ENCODE measurements at places on chromosomes 11 and 22.

DNA sequence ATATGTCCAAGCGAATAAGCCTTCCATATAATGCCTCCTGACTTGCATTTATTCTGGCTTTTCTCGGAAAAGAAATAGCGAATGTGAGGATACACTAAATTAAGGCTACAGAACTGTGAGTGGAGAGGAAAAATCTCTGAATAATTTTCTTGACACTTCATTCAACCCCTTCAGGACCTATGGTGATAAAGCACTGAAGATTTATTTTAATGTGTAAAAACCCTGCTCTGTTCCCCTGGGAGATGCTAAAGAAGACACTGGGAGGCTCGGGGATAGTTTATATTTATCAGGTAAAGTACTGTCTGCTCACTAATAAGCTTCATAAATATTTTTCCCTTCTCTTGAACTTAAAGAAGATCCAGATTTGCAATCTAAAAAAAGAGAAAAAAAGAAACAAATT is 895.8 kb downstream of the OPCML start:
- no peak for DNase-seq

DNA sequence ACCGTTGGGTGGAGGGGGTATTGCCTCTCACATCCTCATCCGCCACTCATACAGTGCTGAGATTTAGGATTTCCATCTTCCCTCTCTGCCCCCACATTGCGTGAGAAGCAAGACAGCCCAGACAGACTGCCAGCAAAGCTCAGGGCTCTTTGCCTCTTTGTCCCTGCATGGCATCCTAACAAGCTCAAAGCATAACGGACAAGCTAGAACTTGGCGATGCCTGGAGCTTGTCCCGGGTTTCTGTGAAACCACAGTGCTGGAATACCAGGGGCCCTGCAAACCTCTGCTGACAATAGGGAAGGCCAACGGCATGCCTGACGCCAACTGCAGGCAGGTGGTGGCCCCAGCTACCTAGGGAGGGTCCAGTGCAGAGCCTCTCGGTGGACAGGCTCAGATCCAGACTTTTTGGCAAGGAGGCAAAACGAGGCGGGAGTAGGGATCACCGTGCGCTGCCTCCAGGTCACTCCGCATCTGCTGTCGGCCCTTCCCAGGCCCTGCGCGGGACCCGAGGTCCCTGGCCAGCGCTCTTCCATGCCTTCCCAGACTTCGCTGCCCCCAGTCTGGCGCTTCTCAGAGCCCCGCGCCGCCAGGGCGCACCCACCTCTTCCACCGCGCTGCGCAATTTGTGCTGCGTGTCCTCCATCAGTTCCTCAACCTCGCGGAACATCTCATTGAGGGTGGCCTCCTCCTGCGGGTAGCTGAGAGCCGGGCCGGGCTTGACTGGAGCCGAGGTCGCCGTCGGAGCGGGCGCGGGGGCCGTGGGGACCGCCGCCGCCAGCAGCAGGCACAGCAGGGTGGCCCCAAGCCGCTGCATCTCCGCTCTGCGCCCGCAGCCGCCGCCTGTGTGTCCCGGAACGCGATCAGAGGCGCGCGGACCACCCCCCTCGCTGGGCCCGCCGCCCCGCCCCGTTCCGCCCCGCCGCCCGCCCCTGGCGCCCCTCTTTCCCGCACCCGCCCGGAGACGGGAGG is at the start of gene DKK3:
TSS of gene DKK3 (minus strand) at position 858 of the 969 bp plus-strand sequence. CDS start at position 814, 44 bp downstream.
- peak; percentile 44 for DNase-seq

DNA sequence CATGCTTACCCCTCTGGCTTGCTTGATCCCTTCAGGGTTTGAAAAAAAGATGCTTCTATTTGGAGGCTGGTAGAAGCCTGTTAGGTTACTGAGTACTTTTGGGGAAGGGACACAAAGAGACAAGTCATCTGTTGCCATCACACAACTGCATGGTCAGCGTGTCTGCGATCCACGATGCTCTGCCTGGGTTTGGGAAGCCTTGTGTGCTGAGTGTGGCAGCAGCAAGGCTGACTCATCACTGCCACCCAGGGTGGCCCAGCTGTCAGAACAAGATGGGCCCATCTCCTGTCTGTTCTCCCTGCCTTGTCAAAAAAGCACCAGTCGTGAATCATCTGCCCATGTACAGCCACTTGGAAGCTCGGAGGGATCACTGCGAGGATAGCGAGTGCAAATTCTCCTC is 26.2 kb downstream of the UBASH3B start:
- no peak for DNase-seq

DNA sequence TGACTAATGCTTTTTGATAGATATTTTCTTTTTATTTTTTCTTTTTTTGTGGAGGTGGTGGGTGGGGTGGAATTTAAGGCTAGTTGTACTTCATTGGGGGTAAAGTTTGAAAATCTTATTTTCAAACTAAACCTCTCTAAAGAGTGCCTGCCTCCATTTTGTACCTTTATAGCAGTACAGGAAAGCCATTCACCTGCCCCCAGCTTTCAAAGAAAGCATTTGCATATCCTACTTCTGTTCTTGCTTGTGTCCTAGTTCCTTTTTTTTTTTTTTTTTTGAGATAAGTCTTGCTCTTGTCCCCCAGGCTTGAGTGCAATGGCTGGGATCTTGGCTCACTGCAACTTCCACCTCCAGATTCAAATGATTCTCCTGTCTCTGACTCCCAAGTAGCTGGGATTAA is 766.2 kb upstream of the LRRC4C start:
- DNase-seq: no peak

DNA sequence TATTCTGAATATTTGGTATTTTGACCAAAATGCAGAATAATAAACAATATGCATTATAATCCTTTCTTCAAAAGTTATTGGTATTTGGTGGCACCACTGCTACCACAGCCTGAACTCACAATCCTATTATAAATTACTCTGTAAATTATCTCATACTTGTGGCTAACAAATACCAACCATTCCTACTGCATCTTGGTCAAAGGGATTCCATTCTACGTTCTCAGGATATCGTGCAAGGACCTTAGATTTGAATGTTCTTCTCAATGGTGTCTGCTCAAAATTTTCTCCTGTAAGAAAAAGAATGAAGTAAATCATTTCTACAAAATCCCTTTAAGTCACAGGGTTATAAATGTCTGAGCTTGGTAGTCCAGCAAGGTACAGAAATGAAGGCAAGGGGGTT is 58.7 kb downstream of the DENND5A start:
- no peak for DNase-seq

DNA sequence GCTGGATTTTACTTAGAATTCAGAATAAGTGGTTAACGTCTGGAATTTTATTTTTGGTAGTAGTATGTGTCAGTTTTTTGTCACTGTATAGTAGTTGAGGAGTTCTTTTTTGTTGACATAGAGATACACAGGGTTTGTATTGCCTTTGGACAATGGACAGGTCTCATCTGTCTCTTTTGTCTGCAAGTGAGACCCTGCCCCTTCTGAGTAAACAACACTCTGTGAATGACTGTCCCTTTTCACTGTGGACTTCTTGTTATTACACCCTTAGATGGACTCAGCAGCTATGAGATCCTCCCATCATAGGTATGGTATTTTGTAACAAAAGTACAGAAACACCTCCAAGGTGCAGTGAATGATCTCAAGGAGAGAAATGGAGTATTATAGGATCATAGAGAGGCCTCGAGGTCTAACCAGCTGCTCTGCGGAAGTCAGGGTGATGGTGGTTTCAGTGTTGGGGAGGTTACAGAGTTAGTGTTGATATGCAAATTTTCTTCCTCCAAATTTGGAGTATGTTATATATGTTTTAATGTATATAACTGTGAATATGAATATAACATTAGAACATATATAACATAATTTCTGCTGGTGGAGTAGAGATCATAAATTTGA is 7.8 kb downstream of the PPP6R3 start:
- DNase-seq: peak; percentile 40

- no peak for DNase-seq
Measured at GRCh38 chr11:12444601-12445000, 67.2 kb downstream of the PARVA start.

GRCh38 chr11:38971141-38971540 is 2373.1 kb upstream of the RAG2 start:
- no peak for DNase-seq

DNA sequence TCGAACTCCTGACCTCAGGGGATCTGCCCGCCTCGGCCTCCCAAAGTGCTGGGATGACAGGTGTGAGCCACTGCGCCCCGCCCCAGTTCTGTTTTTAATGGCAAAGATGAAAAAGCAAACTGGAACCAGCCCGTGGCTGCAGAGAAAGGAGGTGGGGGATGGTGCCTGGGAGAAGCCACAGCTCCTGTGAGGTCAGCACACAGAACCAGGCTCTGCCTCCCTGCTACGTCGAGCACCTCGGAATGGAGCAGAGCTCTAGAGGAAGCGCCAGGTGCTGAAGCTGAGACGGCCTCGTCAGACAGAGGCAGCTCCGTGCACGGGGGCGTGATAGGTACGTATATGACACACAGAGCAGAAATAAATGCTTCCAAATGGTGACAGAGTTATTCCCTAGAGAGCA is 8.5 kb downstream of the DRD4 start:
- DNase-seq: no peak

- DNase-seq: no peak
Measured at GRCh38 chr11:9047964-9048523, 43.4 kb downstream of the SCUBE2 start.

DNA sequence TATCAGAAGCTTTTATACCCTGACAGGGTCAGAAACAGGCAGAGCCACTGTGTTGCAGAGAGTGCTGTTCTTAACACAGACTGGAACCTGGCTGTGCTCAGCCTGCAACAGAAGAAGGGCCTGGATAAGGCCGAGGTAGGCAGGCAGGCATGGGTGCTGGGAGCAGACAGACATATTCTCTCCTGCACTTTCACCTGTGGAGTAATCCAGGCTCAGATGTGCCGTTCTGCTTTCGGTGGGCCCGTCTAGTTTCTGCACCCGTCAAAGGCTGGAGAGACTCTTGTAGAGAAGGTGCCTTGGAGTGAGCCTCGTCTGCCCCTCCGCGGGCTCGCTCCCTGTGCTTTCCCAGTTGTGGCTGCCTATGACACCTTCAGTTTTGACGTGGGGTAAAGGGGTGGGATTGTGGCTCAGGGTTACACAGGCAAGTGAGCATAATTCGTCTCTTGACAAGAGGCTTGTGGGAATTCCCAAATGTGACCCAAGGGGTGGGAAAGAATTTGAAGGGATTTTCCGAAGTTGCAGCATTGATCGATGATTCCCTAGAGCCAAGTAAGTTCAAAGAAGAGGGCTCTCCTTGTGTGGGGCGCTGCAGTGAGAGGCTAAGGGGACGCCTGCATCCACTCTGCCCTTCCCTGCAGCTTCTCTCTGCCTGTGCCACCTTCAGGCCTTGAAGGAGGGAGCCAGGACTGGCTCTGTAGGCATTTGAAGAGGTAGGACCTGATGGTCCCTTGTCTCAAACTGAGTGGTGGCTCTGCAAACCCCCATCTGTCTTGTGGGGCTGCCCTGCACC is 16.2 kb upstream of the ST3GAL4 start:
- no peak for DNase-seq

- DNase-seq: no peak
Measured at GRCh38 chr11:35814720-35815305, 129.0 kb upstream of the LDLRAD3 start.

- peak; percentile 32 for DNase-seq
Measured at GRCh38 chr11:135027461-135027860, 615.4 kb upstream of the B3GAT1 start.

GRCh38 chr11:34890812-34891211 is 25.4 kb downstream of the APIP start:
- DNase-seq: peak; percentile 77

DNA sequence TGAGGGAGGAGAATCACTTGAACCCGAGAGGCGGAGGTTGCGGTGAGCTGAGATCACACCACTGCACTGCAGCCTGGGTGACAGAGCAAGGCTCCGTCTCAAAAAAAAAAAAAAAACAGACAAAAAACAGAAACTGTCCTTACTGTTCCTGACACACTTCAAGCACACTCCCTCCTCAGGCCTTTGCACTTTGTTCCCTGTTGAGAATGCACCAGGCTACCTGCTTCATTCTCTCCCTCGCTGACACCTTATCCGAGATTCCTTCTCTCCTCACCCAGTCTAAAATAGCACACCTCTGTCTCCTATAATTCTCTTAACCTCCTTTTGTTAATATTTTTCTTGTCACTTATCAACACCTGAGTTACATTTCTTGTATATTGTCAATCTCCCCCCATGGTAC is 32.3 kb upstream of the TECTA start:
- DNase-seq: no peak

GRCh38 chr11:57513911-57514537 is 1.5 kb downstream of the SLC43A1 start:
- peak; percentile 59 for DNase-seq

- no peak for DNase-seq
Measured at GRCh38 chr11:13463779-13464290, 813 bp upstream of the BTBD10 start.

- DNase-seq: peak; percentile 87
Measured at GRCh38 chr11:118742304-118742703, 48.7 kb downstream of the DDX6 start.

DNA sequence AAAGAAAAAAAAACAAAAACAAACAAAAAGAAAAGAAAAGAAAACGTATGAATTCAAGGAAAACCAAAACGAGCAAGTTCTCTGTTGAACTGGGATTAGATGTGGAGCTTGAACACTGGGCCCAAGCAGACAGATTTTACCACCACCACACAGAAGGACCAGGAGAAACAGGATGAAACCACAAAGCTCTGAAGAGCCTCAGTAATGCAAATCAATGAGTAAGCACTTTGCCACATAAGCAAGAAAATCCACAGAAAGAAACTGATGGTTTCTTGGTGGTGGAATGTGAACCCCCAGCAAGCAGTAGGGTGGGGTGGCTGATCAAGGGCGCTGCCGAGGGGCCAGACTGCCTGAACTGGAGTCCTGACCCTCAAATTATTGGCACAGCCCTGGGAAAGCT is 50.9 kb upstream of the NFRKB start:
- no peak for DNase-seq

DNA sequence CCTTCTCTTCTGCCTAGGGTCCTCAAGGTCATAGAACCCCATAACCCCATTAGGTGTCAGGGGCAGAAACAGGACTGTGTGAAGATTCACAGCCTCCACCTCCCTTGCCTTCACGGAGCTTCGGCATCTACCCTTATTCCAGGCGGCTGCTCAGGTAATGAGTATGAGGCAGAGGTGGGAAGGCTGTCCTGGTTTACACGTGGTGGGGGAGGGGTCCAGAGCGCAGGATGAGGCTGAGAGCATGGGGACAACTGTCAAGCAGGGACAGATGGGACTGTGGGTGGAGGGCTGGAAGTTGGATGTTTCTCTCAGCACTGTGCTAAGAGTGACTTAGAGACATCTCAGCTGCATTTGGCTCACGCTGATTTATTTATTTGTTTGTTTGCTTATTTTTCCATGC is 4.3 kb upstream of the RAD9A start:
- DNase-seq: no peak

- DNase-seq: no peak
Measured at GRCh38 chr11:124878759-124879492, 13.7 kb downstream of the ROBO3 start.

- DNase-seq: peak; percentile 11
Measured at GRCh38 chr22:43078522-43078921, 10.7 kb downstream of the TTLL1 start.

DNA sequence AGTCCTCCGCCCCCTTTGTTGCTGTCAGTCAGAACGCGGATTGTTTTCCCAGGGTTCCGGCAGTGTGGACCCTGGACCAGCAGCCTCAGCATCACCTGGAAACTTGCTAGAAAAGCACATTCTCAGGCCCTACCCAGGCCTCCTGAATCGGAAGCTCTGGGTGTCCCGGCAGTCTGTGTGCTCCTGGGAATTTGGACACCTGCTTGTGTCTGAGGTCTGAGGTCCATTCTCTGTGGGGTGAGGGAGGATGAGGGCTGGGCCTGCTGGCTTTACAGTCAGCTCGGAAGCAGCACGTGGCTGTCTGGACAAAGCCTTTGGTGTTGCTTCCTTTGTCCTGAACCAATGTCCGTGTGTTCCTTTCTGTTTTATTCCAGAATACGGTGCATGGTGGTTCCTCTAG is 299.7 kb downstream of the TBC1D22A start:
- DNase-seq: no peak

- DNase-seq: peak; percentile 76
Measured at GRCh38 chr22:43891360-43892182, at the start of gene PNPLA5. TSS of gene PNPLA5 (minus strand) at chr22:43892013. CDS start at chr22:43891880, 133 bp downstream.

Measured in DMS53 (cell line).